ENCODE measurements at places on chromosomes 7 and 10. TPM values are rescaled to one million over a fixed set of nuclear protein-coding genes. Genes with fewer than 3 reads are reported as not detected.
A peak's percentile ranks its signal among the peaks of the same experiment; 100 is the strongest.

The SORBS1 gene
- 29.4 TPM for total RNA-seq

The CNPY1 gene
- not detected for total RNA-seq

The IQCE gene
- total RNA-seq = 44.8 TPM

The ITPRID1 gene
- not detected for total RNA-seq

GRCh38 chr7:29091715-29092114 lies 54.6 kb downstream of the CPVL start:
- no peak for DNase-seq

- peak; percentile 51 for DNase-seq
Observed at GRCh38 chr7:38908759-38909335, at the start of gene VPS41. Gene VPS41, minus strand, starts transcription at chr7:38909191. Its CDS starts 17 bp downstream, at chr7:38909174.

DNA sequence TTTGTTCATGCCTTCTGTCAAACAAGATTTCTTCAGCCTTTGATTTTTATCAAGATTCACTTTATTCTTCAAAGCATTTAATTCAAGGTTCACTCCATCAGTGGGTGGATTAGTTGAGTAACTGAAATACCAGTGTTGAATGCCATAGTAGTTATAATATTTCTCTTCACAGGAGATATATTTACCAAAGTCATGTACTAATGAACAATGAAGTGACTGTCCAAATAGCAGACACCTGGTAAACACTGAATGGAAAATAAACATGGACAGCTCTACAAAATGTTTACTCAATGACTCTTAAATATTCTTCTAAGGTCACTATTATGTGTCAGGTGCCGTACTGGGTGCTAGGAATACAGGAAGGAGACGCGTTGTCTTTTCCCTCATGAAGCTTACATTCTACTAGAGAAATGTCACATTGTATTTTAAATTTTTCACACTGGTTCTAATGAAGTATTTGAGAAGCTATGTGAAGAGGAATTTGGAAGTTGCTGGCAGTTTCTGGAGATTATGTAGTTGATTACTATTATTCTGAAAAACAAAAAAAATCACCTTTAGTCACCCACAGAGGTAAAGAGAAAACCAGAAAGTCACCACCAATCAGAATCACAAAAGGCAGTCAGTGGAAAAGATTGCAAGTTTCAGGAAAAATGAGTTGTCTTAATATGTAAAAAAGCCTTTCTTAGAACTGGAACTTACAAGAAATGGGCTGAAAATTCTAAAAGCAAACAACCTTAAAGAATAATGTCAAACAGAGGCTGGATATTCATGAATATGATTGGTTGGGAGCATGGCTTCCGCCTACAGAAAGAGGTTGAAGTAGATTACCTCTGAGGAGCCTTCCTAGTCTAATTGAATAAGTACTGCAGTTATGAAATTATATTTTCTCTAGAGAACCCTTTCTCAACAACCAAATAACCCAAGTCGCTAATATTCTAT lies 84.5 kb downstream of the RTKN2 start:
- peak; percentile 18 for DNase-seq

GRCh38 chr7:103918631-103919271 lies 70.7 kb downstream of the RELN start:
- DNase-seq = no peak

GRCh38 chr7:70585071-70585470 lies 546.9 kb upstream of the GALNT17 start:
- DNase-seq = no peak

- DNase-seq = no peak
Observed at GRCh38 chr7:149427096-149427680, 33.7 kb downstream of the ZNF777 start.

GRCh38 chr10:116418389-116418788 lies 9.3 kb upstream of the PNLIPRP3 start:
- DNase-seq = no peak

Measured in Panc1 (cell line).